ENCODE measurements at places on chromosomes 6 and 20.

GRCh38 chr6:89842228-89842627 lies 12.5 kb downstream of the CASP8AP2 start:
- DNase-seq: no peak

- no peak for DNase-seq
These were observed 555.8 kb upstream of the EPHA7 start for GRCh38 chr6:93975159-93975558.

GRCh38 chr6:88008831-88009231 lies 38.8 kb upstream of the SPACA1 start:
- peak; percentile 74 for DNase-seq

DNA sequence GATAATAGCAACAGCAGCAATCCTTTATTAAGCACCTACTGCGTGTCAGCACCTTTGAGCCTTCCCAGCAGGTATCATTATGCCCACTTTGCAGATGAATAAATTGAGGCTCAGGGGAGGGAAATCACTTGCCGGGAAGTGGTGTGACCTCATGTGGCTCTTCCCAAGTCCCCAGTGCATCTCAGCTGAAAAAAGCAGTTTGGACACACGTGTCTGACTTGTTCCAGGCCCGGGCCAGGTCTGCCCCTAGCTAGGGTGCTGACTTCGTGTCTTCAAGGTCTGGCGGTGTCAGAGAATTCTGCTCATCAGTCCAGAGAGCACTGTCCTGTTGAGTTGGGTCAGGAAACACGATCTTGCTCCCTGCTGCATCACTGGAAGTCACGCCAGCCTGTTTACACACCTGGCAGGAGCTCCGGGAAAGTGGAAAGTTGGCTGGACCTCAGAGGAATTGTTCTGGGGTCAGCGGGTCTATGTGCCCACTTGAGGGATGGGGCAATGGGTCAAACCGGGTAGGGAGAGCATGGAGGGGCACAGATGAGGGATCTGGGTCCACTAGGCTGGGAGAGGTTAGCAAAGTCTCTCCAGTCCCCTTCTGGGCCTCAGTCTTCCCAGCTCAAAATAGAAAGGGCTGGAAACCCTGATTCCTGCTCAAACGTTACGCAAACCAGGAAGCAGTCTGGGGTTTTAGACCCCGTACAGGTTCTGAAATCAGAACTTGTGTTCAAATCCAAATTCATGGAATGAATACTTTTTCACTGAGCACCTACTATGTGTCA lies 10.5 kb downstream of the SLC13A3 start:
- no peak for DNase-seq

DNA sequence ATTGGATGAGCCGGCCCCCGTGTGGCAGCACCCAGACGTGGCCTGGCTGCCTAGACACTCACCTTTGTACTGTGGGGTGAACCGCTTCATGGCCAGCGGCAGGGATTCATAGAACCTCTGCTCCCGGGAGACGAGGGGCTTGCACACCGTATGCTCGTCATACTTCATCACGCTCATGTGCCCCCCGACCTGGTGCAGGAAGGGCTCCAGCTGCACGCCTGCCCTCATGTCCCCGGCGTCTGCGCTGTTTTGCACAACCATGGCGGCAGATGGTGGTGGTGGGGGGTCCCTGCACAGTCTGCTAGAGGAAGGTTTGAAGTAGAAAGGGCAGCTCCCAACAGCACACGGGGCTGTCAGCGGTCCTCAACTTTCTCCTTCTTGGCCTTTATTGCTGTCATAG lies 11.5 kb downstream of the IP6K3 start:
- DNase-seq: no peak

All from kidney epithelial cell (primary cell).